ENCODE measurements at places on chromosomes 2 and 18.

DNA sequence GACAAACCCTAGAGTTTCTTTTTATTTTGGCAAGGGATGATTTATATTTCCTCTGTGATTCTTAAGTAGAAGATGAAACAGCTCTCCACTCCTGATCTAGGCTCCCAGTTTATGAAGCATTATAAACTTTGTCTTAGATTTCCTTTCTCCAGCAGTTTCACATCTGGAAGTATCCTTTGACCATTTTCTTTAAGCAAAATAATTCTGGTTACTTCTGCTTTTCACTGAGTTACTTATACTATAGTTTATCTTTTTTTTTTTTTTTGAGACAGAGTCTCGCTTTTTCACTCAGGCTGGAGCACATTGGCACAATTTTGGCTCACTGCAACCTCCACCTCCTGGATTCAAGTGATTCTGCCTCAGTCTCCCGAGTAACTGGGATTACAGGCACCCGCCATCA is 45.5 kb downstream of the KCMF1 start:
- DNase-seq, result no peak

DNA sequence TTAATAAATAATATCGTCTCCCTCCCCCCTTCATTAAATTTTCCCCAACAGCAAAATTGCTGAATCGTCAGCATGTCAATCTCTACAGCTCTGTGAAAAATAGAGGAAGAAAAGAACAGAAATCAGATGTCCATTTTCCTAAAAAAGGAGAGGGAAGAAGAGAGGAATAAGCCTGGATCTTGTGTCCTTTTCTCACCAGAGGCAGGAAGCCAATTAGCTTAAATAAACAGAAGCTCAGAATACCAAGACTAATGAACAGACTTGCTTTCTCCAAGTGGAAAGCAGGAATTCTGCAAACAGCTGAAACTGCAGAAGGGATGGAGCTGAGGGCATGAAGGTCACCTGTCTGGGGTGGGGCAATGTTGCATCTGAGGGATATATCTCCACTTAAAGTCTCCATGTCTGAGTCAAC is 265.7 kb downstream of the CCDC85A start:
- DNase-seq, result no peak

DNA sequence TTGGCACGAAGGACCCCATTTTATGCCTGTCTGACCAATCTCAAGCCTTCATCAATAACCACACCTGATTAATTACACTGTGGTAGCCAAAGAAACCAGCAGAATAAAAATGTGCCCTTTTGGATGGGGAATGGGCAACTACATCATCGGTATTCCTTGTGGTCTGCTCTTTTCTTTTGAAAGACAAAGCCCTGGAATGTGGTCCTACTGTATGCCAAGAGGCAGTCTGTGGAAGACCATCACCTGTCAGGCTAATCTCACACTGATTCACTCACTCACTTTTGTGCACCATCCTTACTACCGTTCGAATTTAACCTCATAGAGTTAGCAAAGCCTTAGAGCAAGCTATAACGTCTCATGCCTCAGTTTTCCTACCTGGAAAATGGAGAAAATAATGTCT is 275.2 kb upstream of the LRRTM1 start:
- no peak for DNase-seq

- no peak for DNase-seq
Measured at GRCh38 chr18:11147371-11147951, 1.9 kb downstream of the PIEZO2 start.

GRCh38 chr2:221104361-221104811 is 467.7 kb downstream of the EPHA4 start:
- DNase-seq, result no peak

- DNase-seq, result no peak
Measured at GRCh38 chr2:74079522-74080341, 68.0 kb downstream of the BOLA3 start.

DNA sequence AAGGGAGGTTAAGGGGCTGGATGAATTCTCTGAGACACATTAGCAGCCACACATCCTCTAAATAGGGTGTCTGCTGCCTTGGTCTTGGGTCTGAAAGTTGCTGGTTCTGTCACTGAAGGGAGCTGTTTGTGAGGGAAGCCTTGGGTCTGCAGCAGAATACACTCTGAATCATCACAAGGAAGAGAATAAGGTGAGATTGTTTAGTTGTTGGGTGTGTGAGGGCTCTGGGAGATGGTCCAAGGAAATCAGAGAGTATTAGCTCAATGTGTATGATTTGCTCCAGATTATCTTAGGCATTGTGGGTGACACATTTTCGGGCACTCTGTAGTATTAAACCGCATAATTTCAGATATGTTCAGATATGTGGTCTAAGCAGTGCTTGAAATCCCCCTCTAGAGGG is 548.5 kb downstream of the SLC4A3 start:
- DNase-seq, result no peak

DNA sequence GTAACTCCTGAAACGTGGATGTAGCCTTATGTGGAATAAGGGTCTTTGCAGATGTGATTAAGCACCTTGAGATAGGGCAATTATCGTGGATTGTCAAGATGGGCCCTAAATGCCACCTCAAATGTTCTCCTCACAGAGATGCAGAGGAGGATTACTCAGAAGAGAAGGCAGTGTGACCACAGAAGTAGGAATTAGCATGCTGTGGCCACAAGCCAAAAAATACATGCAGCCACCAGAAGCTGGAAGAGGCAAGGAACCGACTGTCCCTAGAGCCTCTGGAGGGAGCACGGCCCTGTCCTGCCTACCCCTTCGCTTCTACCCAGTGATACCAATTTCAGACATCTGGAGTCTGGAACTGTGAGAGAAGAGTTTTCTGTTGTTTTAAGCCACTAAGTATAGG is 47.3 kb upstream of the MGAT5 start:
- DNase-seq, result no peak

GRCh38 chr2:46075848-46076247 is 221.4 kb upstream of the EPAS1 start:
- DNase-seq, result no peak

DNA sequence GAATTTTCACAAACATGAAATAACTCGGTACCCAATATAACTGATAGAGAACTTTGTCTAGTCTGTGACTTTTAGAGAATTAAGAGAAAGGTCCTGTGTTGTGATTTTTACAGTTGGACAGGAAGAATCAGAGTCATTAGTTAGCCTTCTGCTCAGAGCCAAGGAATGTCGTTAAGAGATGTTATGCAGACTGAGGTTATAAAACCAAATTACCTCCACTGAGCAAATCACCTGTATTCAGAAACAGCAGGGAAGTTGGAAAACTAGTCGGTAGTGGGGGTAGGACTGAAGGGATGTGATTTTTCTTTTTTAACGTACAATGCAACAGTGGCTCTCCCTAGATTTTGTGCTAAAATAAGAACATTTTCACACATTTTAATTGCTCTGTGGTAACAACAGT is 18.5 kb downstream of the TANK start:
- DNase-seq, result no peak

DNA sequence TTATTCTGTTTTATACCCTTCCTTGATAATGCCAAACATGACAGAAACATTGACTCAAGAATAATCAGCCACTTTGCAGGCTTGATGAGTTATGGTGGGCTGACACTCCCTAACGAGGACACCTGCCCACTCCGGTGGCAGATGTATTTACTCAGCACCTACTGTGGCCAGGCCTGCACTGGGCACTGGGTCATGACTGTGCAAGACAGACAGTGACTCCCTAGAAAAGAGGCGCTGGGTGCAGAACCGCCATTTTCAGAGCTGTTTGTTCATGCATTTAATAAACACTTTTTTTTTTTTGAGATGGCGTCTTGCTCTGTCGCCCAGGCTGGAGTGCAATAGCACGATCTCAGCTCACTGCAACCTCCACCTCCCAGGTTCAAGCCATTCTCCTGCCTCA is 32.5 kb downstream of the SNED1 start:
- no peak for DNase-seq

DNA sequence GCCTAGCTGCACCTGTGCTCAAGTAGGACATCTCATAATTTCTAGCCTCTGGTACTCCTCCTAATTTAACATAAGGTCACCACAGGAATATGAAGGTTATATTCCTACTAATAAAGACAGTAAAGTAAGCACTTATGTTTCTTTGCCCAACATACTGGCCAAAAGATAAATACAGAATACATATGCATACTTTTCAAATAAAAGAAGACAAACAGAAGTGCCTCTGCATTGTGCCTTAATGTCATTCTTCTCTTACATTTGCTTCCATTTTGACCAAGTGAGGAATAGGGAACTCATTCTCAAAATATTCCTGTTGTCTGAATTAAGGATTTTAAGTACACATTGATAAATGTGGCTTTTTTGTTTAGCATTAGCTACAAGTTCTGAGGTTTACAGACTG is 5.6 kb downstream of the BCL11A start:
- DNase-seq, result no peak

DNA sequence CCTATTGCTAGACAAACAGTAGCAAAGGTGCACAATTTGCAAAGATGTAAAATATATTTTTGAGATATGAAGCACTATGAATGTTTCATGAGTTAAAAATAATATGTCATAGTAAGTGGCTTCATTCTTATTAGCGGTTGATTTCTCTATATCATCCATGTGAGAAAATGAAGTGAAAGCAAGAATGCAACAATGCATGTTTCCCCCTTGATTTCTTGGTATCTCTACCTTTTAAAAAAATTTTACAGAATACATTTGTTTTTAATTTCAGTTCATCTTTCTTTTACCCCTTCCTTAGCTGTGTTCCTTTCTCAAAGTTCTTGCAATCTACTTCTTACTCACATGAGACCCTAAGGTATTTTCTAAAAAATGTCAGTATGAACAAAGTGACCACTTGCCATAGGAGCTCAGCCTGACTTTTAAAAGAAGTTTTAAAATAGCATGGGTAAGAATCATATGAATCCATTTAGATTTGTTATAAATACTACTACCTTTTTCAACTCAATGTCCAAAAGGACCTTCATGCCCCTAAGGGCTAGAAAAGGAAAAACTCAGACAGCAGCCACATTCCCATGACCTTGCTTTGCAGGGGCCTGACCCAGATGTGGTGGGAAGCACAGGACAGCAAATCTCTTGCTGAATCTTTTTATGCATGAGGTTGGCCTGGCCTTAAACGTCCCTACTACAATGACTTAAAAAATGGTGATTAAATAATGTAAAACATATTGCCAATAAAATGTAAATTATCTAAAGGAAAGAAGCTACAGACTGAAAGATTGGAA is 14.8 kb upstream of the SLC38A11 start:
- DNase-seq, result no peak

DNA sequence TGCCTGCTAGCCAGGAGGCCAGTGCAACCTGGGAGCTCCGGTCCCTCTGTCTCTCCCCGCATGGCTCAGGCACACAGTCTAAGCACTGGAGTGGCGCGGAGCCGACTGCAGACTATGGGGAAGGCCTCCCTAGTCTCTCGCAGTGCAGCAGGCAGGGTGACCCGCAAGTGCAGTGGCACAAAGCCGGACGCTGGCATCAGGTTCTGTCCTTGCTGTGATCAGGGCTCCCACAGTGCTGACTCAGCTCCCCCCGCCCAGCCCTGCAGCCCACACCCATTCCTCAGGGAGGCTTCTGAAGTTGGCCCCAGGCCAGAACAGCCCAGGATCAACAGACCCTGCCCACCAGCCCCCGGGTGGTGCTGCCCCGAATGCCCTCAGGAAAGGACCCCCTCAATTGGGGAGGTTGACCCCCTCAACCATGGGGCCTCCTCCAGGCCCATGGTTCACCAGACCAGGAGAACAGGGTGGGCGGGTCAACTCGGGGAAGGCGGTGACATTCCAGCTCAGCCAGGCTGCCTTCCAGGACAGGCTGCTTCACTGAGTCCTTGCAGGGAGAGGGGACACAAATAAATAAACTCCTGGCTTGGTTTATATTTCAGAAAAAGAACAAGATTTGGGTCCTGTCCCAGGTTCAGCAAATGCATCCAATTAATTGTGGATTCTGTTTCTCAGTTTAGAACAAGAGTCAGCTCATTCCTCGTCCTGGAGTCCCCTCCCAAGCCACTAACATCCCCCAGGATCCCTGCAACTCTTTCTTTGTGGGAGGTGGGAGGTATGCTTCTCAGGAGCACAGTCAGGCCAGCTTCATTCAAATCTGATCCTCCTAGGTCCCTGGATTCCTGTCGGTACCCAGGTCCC is 12.2 kb downstream of the BIN1 start:
- DNase-seq, result no peak

DNA sequence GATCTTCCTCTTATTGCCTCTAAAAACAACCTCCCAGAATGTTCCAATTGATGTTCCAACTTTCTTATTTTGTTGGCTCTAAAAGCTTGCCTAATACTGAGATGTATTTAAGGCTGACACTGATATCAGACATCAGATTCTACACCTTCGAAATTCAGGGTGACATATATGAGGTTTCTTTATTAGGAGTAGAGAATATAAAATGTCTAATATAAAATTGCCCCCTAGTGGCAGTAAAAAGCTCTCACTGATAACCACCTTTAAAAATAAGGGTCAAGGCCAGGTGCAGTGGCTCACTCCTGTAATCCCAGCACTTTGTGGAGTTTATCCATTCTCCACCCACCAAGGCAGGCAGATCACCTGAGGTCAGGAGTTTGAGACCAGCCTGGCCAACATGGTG is 789.7 kb upstream of the SLC39A10 start:
- no peak for DNase-seq
